ENCODE measurements at places on chromosomes 16 and 17. TPM values are rescaled to one million over a fixed set of nuclear protein-coding genes. Genes with fewer than 3 reads are reported as not detected.

Gene NHERF2
- total RNA-seq: 47.6 TPM

GRCh38 chr16:25030420-25031131 is 15.4 kb upstream of the ARHGAP17 start:
- no peak for DNase-seq

GRCh38 chr17:7988750-7989178 is 13.7 kb upstream of the GUCY2D start:
- DNase-seq: peak; percentile 86

GRCh38 chr17:39196808-39197291 is 619 bp downstream of the CACNB1 start:
- DNase-seq: no peak

DNA sequence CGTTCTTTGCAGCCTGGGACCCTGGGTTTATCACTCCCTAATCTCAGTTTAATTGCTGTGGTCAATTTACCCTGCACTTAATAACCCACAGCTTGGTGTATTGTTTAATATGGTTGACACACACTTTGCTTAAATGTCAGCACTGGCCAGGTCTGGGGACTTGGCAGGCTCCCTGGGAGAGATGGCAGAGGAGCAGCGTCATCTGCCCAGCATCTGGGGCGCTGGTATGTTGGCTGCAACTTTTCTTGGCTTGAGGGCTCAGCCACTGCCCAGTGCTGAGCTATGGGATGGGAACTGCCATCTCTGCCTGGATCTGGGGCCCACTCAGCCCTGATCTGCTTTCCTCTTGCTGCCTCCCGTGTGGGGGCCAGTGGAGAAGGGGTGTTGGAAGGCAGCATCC is 115.7 kb upstream of the IRX3 start:
- DNase-seq: no peak

- DNase-seq: no peak
Measured at GRCh38 chr16:19245326-19245925, 40.1 kb upstream of the CLEC19A start.

Data from lung microvascular endothelial cell (primary cell).